ENCODE measurements at places on chromosomes 1 and 21.

DNA sequence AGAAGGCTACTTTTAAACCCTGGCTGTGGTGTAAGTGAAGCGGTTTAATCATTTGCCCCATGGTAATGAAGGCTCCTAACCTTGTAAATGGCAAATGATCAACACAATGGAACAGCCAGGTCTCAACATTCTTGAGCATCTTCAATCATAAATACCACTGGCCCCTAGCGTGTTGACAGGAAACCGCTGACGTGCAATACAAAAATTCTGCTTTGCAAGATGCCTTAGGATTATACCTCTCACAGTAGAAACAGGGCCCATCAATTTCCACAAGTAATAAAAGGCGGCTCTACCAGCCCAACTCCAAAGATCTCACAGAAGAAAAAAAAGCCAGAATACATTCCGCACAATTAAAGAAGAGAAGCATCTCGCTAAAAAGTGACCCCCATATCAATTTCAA, 32.8 kb downstream of the LGALS8 start:
- no peak for DNase-seq

DNA sequence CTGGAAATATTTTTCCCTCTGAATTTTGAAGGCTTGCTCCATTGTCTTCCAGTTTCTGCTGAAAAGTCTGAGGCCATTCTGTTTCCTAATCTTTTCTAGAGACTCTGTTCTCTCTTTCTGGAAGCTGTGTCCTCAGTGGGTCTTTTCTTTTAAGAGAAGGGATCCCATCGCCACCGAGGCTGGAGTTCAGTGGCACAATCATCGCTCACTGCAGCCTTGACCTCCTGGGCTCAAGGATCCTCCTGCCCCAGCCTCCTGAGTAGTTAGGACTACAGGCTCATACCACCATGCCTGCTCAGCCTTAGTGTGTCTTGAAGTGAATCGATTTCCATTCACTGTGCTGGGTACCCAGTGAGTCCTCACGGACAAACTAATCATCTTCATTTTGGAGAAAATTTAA, 9.6 kb upstream of the LRP8 start:
- DNase-seq = no peak

DNA sequence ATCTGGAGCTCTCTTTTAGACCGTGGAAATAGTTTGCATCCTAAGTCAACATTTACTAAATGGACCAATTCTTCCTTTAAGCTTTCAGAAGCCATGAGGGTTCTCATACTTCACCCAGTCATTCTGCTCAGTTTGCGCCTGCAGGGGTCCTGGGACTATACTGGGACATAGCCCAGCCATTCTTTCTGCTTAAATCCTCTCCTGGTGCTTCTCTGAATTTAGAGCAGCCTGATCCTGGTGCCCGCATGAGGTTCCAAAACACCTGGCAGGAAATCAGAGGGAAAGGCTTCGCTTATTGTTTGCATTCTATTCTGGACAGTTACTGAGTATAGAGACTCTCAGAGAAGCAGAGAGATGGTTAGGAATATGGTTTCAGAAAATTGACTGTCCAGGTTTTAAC, 27.0 kb downstream of the TNN start:
- no peak for DNase-seq

GRCh38 chr21:25801217-25802014, 66.6 kb downstream of the GABPA start:
- DNase-seq = peak; percentile 84

Measured in NCI-H524 (cell line).